Activated CD8-positive, alpha-beta memory T cell treated with anti-CD3 and anti-CD28 coated beads for 1 hour (primary cell): ENCODE measurements at places on chromosomes 12 and 14.

GRCh38 chr14:55500219-55500701, 59.8 kb upstream of the TBPL2 start:
- DNase-seq, result no peak

- no peak for DNase-seq
Observed at GRCh38 chr12:111126331-111126730, 206.0 kb upstream of the MYL2 start.

GRCh38 chr14:73741876-73742519, 27.8 kb upstream of the PNMA1 start:
- DNase-seq, result no peak

DNA sequence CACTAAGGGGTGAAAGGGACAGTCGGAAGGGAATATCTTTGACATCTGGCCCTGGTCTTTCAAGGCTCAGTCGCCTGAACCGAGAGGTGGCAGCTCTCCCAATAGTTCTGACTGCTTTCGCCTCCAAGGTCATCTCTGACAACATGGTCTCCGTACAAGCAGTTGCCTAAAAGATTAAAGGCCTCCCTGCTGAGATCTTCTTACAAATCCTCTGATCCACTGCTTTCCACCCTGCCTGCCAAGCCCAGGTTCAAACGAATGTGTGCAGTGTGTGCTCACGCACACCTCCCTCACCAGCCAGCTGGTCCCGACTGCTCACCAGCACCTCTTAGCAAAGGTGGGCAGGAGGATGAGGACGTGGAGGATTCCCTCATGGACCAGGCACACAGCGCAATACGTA, 10.4 kb downstream of the B4GALNT3 start:
- DNase-seq, result no peak

- DNase-seq, result no peak
Observed at GRCh38 chr12:49869816-49870500, 27.1 kb upstream of the BCDIN3D start.

DNA sequence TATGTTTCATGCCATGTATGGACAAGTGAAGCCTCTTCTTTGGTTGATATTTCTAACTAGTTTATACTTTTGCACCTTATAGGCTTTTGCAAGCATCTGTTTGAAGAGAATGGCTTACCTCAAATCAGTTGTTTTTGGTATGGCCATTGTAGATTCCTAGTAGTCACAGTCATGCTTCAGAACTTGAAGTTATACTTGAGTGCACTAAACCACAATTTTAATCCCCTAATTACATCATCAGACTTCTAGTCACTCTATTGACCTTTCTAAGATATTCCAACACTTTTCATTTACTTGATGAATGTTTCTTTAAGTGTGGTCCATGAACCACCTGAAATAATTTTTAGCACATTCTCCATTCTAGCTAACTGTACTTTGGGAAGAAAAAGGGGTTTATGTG, 18.6 kb upstream of the KLRB1 start:
- no peak for DNase-seq

DNA sequence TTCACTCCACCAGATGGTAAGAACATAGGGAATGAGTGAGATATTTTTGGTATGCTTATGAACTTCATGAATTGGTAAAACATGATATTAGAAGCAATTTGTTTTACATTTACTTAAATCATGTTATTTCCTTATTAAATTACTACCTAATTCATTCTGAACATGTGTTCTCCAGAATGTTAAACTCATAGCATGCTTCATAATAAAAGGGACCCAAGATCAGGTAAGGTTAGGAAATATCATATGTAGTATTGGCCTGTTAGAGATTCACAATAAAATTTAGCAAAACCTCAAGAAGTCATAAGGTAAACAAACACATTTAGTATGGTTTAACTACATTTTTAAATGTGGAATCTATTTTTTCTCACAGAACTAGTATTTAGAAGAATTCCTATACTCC, 28.2 kb downstream of the PTPRQ start:
- no peak for DNase-seq

DNA sequence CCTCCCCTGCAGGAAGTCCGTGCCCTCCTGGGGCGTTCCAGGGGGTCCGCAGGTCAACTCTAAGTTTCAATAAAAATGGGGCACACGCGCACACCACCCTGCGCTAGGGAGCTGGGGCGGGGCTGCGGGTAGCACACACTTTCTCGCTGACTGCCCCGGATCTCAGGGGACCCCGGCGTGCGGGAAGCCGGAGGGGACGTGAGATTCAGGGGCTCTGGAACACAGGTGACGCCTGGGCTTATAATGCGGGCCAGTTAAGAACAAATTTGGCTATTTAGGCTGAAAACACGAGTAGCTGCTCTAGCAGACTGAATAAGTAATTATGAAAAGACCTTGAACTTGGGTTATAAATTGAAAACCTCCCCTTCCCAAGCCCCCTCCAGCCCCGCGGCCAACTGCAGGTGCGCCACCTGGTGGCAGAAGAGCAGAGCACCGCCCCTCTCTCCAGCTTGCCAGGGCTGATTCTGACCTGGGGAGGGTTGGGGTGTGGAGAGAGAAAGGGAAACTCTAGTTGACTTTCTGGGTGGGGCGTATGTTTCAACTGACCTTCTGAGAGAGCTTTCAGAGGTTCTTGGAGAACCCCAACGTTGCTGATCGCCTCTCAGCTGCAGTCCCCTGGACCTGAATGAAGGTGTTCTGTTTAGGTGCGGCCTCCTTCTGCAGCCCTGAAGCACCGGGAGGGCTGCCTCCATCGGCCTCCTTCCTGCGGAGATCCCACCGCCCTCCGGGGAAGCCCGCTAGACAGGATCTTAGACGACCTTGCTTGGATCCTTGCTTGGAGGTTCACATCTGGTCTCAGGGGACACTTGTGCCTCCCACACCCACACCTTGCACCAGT, 118.4 kb upstream of the EVL start:
- peak; percentile 46 for DNase-seq

DNA sequence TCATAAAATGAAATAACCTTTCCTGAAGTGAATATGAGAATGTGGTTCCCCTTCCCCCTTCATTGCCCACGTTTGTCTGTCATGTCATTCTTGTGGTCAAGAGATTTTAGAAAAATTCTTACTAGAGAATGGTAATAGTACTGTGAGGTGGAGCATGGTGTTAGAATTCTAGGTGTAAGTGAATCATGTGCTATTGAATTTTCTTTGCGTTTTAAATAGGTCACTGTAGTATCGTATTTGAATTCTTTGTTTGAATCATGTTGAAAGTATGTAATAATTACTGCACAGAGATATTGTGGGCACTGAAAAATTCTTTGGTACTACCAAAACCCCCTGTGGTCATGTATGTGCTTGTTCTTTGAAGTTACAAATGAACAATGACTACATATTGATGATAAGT, 49.9 kb downstream of the FUT8 start:
- no peak for DNase-seq

- no peak for DNase-seq
Observed at GRCh38 chr12:48030173-48030650, 25.9 kb upstream of the COL2A1 start.

GRCh38 chr12:229441-230191, 15.7 kb upstream of the SLC6A12 start:
- no peak for DNase-seq

DNA sequence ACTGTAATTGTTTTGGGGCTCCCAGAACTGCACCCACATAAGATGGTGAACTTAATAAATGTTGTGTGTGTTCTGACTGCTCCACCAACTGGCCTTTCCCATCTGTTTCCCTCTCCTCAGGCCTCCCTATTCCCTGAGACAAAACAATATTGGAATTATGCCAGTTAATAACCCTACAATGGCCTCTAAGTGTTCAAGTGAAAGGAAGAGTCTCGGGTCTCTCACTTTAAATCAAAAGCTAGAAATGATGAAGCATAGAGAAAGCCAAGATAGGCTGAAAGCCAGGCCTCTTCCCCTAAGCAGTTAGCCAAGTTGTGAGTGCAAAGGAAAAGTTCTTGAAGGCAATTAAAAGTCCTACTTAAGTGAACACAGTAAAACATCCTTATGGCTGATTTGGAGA, 13.4 kb downstream of the ACOT6 start:
- no peak for DNase-seq

- DNase-seq, result no peak
Observed at GRCh38 chr12:9732921-9733461, at the start of gene CLECL1. CLECL1 (minus strand) TSS chr12:9733097.

GRCh38 chr12:102172436-102172835, 25.2 kb downstream of the PMCH start:
- DNase-seq, result no peak
